Cerebellar cortex (tissue), 1 donor: ENCODE measurements at places on chromosomes 2 and 18.

- DNase-seq = peak; percentile 50
Observed at GRCh38 chr2:238299803-238300202, 11.4 kb upstream of the PER2 start.

GRCh38 chr2:67289921-67290371, 107.2 kb upstream of the ETAA1 start:
- DNase-seq = no peak

DNA sequence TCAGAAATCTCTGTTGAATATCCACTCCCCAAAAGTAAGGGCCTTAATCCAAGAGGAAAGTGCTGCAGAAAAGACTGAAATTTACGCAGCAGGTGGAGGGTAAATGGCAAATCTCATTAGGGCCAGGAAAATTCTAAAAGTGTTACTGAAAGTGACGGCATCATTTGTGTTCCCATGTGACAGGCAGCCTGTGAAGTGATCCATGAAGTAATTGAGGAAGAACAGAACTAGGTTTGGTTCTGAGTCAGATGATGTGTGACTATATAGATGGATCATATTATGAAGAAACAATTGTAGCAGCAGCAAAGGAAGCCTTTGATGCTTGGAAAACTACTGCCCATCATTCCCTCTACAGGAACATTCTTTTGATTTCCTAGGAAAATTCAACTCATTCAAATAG, 401.2 kb downstream of the TGIF1 start:
- no peak for DNase-seq

DNA sequence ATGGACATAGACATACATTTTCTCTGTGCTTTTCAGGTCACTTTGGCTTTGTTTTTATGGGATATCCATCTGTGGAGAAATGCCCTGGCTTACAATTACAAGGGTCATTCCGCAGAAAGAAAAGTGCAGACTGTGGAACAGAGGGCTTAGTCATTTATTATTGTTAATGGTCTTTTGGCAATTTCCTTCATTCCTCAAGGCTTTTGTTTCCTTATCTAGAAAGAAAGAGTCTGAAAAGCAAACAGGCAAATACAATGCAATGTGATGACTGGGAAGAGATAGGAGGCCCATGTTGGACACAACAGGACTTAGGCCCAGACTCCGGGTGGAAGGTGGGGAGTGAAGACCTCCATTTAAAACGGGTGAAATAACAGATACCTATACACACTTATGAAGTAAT, 129.5 kb upstream of the CAVIN2 start:
- DNase-seq = no peak

DNA sequence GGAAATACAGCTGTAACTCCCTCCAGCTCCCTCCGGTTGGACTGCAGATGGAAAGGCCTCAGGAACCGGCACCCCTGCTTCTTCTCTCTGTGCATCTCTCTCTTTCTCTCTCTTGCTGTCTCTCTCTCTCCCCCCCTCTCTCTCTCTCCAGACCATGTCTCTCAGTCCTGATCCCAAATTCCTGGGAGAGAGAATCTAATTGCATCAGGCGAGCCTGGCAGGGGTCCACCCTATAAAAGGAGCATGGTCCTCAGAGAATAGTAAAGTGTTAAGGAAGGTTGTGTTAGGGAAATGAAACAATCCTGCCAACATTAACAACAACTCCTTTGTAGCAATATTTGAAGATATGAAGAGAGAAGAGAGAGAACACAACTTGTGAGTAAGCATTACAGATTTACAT, 36.7 kb downstream of the VIT start:
- DNase-seq = no peak

- no peak for DNase-seq
Observed at GRCh38 chr2:201084863-201085262, 13.1 kb downstream of the NDUFB3 start.

DNA sequence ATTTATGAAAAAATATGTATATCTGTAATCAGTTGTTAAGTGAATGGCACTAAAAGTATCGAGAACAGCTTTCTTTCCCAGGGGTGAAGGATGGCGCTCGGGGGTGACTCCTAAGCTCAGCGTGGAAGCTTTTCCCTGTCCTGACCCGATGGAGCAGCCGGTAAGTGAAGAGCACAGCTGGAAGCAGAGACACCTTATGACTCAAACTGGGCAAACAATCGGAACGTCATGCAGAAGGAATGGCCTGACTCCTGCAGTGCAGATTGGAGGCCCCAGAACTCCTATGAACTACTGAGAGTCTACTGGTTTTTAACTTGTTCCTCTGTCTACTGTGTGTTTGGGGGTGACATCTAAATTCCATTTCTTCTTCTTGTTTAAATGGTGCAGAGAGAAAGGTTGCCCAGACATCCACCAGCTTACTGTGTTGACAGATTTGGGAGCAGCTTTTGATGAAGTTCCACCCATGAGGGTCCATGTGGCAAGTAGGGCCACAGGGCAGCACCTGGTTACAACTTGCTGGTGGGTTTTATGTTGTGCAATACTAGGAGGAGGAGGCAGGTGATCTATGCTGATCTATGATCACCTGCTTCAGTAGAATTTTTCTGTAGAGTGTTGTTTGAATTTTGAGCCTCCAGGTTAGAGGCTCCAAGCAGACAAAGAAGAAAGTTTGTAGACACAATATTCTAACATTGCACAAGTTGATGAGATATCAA, 52.8 kb upstream of the TMEM182 start:
- no peak for DNase-seq

DNA sequence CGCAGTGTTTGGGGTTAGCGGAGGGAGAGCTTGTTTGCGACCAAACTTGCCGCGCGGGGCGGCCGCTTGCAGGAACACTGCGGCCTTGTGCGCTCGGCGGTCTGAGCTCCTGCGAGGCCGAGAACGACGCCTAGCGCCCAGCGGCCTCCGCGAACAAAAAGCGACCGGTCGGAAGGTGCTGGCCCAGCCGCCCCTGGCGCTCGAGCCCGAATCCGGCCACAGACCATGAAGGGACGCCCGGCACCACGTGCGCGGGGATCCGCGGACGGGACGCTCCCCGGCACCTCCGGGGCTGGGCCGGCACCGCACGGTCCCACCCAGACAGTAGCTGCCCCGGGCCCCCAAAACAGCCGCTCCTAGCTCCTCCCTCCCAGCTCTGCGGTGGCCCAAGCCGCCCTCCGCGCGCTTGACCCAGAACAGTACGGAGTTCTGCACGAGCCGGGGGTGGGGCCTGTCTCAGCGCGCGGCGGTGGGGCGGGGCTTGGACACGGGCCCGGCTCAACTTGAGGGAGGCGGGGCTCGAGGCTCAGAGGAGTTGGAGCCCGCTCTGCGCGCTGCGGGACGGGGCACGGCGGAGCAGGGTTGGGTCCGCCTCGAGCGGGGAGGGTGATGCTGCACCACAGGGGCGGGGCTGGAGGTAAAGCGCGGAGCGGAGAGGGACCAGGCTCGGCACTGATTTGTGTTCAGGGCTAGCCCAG, 664 bp upstream of the IMPA2 start:
- DNase-seq = peak; percentile 92

GRCh38 chr18:274313-274712, 6.5 kb upstream of the THOC1 start:
- DNase-seq = no peak

GRCh38 chr2:43157506-43158246, 68.7 kb downstream of the ZFP36L2 start:
- no peak for DNase-seq
